Astrocyte (in vitro differentiated cells and primary cell): ENCODE measurements at places on chromosomes 6 and 20.

DNA sequence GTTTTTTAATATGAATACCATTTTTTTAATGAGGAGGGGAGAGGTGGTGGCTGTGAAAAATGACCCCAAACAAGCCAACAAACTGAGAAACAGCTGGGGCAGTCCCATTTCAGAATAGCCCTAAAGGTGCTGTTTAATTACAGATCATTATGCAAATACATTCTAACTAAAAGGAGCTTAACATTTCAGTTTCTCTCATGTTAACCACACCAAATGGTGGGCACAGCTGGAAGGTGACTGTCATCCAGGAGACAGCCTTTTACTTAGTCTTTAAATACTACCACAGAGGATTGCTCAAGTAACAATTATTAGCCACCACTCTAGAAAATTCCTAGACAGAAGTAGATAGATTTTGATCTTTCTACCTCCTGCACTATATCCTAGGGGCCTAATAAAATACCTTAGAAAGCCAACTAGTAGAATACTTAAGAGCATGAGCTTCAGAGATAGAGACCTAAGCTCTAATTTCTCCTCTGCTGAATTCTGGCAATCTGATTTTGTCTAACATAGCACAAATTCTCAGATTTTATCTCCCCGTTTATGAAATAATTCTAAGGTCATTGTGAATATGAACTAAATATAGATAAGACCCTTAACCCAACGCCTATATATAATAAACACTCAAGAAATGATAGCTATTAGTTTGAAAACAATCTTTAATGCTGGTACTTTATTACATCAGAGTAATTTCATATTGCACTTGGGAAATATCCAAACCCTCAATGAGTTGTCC lies 615.1 kb upstream of the NRSN1 start:
- no peak for DNase-seq

DNA sequence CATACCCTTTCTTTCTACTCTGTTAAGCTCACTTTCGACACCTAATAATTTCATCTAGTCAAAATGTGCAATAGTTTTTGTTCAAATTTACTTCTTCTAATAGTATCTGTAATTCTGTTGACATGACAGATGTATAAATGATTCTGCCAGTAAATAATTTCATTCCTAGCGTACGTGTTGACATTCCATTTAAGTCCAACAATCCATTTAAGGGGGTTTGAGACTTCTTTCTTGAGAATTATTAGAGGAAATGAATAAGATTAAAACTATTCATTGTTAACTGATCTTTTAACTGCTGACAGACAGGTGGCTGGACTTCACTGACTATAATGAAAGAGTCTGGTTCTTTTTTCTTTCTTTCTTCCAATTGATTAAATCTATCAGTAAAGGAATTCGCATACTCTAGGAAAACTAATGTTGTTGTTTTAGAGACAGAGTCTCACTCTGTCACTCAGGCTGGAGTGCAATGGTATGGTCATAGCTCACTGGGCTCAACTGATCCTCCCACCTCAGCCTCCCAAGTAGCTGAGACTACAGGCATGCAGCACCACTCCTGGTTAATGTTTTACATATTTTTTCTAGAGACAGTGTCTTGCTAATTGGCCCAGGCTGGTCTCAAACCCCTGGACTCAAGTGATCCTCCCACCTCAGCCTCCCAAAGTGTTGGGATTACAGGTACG lies 55.9 kb downstream of the MAP3K5 start:
- DNase-seq: peak; percentile 38

DNA sequence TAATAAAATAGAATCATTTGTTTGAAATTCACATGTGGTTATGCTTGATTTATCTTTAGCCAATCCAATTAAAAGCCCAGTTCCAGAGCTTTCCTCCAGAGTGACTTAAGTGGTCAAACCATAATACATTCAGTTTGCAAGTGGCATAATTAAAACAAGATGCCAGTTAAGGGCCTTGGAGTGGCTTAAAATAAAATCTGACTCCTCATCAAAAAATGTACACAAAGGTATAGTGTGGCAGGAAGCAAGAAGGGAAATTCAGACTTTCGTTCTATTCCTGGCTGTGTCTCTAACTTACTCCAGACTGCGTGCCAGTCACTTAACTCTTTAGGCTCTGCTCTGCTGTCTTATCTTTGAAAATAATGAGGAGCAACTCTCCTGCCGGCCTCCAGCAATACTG lies 251.3 kb upstream of the PRND start:
- peak; percentile 78 for DNase-seq

- DNase-seq: peak; percentile 59
These were observed 97.5 kb downstream of the PSMG4 start for GRCh38 chr6:3356056-3356823.
